CD4-positive, alpha-beta T cell (primary cell): ENCODE measurements at places on chromosomes 7 and 10.

GRCh38 chr7:40530292-40530691 lies 395.5 kb downstream of the SUGCT start:
- no peaks in the 10 kb centered on the region for H3K27me3 ChIP-seq
- H3K4me3 ChIP-seq = no peak overlapping the region
- no peaks in the 10 kb centered on the region for H3K4me1 ChIP-seq
- DNase-seq = no peak
- H3K27ac ChIP-seq = no peak overlapping the region
- H3K36me3 ChIP-seq = no peaks in the 10 kb centered on the region

GRCh38 chr7:105723572-105723971 lies 142.3 kb upstream of the EFCAB10 start:
- H3K4me3 ChIP-seq = no peak overlapping the region
- H3K4me1 ChIP-seq = no peaks in the 10 kb centered on the region
- H3K27me3 ChIP-seq = no peaks in the 10 kb centered on the region
- no peak overlapping the region for H3K27ac ChIP-seq
- no peak for DNase-seq

GRCh38 chr10:29259498-29259897 lies 29.4 kb upstream of the LYZL1 start:
- H3K4me1 ChIP-seq = no peaks in the 10 kb centered on the region
- no peak for DNase-seq
- H3K4me3 ChIP-seq = no peak overlapping the region
- peaks cover 2% of the 10 kb centered on the region for H3K27me3 ChIP-seq
- H3K27ac ChIP-seq = no peak overlapping the region

- no peak overlapping the region for H3K27ac ChIP-seq
- H3K36me3 ChIP-seq = no peaks in the 10 kb centered on the region
- no peaks in the 10 kb centered on the region for H3K4me1 ChIP-seq
- H3K4me3 ChIP-seq = no peak overlapping the region
- no peaks in the 10 kb centered on the region for H3K27me3 ChIP-seq
Observed at GRCh38 chr7:143147070-143147469, 15.2 kb downstream of the PIP start.

GRCh38 chr10:80561950-80562349 lies 24.2 kb downstream of the SH2D4B start:
- H3K36me3 ChIP-seq = no peaks in the 10 kb centered on the region
- no peak overlapping the region for H3K27ac ChIP-seq
- H3K27me3 ChIP-seq = no peaks in the 10 kb centered on the region
- no peak for DNase-seq
- no peak overlapping the region for H3K4me3 ChIP-seq

DNA sequence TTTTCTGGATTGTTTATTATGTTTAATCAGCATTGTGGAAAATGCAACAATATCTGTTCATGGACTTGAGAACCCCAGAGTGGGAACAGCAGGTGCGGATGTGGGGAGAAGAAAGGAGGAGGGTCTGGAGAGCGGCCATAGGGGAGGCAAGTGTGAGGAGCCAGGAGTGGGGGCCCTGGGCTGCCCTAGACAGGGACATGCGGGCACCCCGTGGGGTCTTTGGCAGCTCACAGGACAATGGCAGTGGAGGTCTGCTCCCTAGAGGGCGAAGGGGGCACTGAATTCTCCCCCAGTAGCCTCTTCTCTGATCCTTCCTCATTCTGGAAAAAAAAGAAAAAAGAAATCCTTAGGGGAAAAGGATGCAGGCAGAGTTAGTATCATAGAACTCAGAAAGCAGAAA lies 8.9 kb downstream of the TMEM176B start:
- H3K36me3 ChIP-seq = no peaks in the 10 kb centered on the region
- peaks cover 12% of the 10 kb centered on the region for H3K27me3 ChIP-seq
- no peak overlapping the region for H3K4me3 ChIP-seq
- no peak overlapping the region for H3K27ac ChIP-seq
- H3K4me1 ChIP-seq = no peaks in the 10 kb centered on the region
- DNase-seq = no peak

- H3K27me3 ChIP-seq = peaks cover 2% of the 10 kb centered on the region
- no peaks in the 10 kb centered on the region for H3K36me3 ChIP-seq
- no peak overlapping the region for H3K4me3 ChIP-seq
- DNase-seq = no peak
- no peak overlapping the region for H3K27ac ChIP-seq
Observed at GRCh38 chr10:78515038-78515872, 481.6 kb downstream of the RPS24 start.

- H3K36me3 ChIP-seq = no peaks in the 10 kb centered on the region
- no peak overlapping the region for H3K4me3 ChIP-seq
- H3K27me3 ChIP-seq = no peaks in the 10 kb centered on the region
- DNase-seq = no peak
- H3K4me1 ChIP-seq = no peaks in the 10 kb centered on the region
- H3K27ac ChIP-seq = no peak overlapping the region
Observed at GRCh38 chr10:79627075-79627474, 16.3 kb downstream of the SFTPA1 start.

- H3K27ac ChIP-seq = no peak overlapping the region
- H3K4me1 ChIP-seq = no peaks in the 10 kb centered on the region
- H3K27me3 ChIP-seq = no peaks in the 10 kb centered on the region
- DNase-seq = no peak
Observed at GRCh38 chr7:23335621-23336020, 36.5 kb downstream of the MALSU1 start.

GRCh38 chr10:83233691-83234090 lies 905.6 kb upstream of the GHITM start:
- no peak for DNase-seq
- H3K4me3 ChIP-seq = no peak overlapping the region
- no peaks in the 10 kb centered on the region for H3K4me1 ChIP-seq
- no peaks in the 10 kb centered on the region for H3K27me3 ChIP-seq
- H3K36me3 ChIP-seq = no peaks in the 10 kb centered on the region
- H3K27ac ChIP-seq = no peak overlapping the region

GRCh38 chr10:68721673-68722335 lies 765 bp downstream of the CCAR1 start:
- peaks cover 16% of the 10 kb centered on the region for H3K4me1 ChIP-seq
- H3K27me3 ChIP-seq = no peaks in the 10 kb centered on the region
- H3K27ac ChIP-seq = peak overlapping the region; percentile 85
